ENCODE measurements at places on chromosomes 3 and 15. TPM values are rescaled to one million over a fixed set of nuclear protein-coding genes. Genes with fewer than 3 reads are reported as not detected.

The FAM131A gene
- 12.2 TPM for total RNA-seq

The PIGB gene
- total RNA-seq: 13.6 TPM

The CYP1A1 gene
- total RNA-seq: 0.91 TPM

The GAP43 gene
- 17.4 TPM for total RNA-seq

- H3K27me3 ChIP-seq: no peaks in the 10 kb centered on the region
- H3K4me1 ChIP-seq: peaks cover 16% of the 10 kb centered on the region
- no peak overlapping the region for H3K4me3 ChIP-seq
- peak overlapping the region; percentile 54 for H3K27ac ChIP-seq
- no peaks in the 10 kb centered on the region for H3K36me3 ChIP-seq
Observed at GRCh38 chr3:31105438-31106077, 211.1 kb upstream of the GADL1 start.

- H3K36me3 ChIP-seq: no peaks in the 10 kb centered on the region
- no peaks in the 10 kb centered on the region for H3K4me1 ChIP-seq
- H3K4me3 ChIP-seq: no peak overlapping the region
- peaks cover 27% of the 10 kb centered on the region for H3K27me3 ChIP-seq
- no peak for DNase-seq
Observed at GRCh38 chr3:133747907-133748639, 1.9 kb downstream of the TF start.

DNA sequence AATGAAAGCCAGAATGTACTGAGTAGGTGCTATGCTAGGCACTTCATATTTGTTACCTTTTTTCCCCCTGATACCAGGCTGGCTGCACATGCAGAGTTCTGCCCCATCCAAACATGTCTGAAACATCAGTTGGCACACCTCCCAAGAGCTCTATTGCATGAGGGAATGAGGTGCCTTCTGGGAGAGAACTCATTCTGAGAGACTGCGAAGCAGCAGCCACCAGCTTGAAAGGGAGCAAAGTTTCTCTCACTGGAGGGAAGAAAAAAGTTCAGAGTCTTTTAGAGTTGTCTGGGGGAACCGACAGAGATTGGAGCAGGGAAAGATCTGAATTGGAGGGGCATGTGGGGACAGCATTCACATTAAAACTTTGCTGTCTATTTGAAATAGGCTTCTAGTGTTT lies 84.1 kb downstream of the AGBL1 start:
- H3K27ac ChIP-seq: no peak overlapping the region
- peaks cover 11% of the 10 kb centered on the region for H3K4me1 ChIP-seq
- H3K36me3 ChIP-seq: no peaks in the 10 kb centered on the region
- no peaks in the 10 kb centered on the region for H3K27me3 ChIP-seq
- DNase-seq: no peak

- peak overlapping the region; percentile 77 for H3K4me3 ChIP-seq
- peaks cover 16% of the 10 kb centered on the region for H3K36me3 ChIP-seq
- H3K27me3 ChIP-seq: no peaks in the 10 kb centered on the region
- H3K27ac ChIP-seq: peak overlapping the region; percentile 95
- DNase-seq: peak; percentile 96
- peaks cover 77% of the 10 kb centered on the region for H3K4me1 ChIP-seq
Observed at GRCh38 chr3:139537361-139537760, 2.2 kb downstream of the RBP1 start.

DNA sequence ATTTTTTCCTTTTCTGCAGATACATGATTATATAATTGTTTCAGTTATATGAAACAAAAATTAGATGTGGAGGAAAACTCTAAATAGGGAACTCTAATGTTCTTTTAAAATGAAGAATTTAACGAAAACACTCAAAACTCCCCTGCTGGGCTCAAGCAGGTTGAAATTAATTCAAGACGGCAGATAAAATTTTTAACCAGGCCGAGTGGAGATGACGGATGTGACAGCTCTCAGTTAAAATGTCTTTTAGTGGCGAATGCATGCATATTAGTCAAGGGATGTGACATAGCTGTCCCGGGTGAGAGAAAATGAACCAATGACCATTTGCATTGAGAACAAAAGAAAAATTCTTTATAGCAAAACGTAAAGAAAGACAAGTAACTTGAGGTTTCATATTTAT lies 110.1 kb downstream of the ROBO2 start:
- H3K27me3 ChIP-seq: no peaks in the 10 kb centered on the region
- no peak for DNase-seq
- H3K4me1 ChIP-seq: peaks cover 3% of the 10 kb centered on the region
- no peak overlapping the region for H3K4me3 ChIP-seq

Measured in astrocyte (in vitro differentiated cells and primary cell).